ENCODE measurements at places on chromosomes 16 and 17.

- no peak for DNase-seq
These were observed 13.9 kb downstream of the EIF4A3 start for GRCh38 chr17:80132906-80133625.

DNA sequence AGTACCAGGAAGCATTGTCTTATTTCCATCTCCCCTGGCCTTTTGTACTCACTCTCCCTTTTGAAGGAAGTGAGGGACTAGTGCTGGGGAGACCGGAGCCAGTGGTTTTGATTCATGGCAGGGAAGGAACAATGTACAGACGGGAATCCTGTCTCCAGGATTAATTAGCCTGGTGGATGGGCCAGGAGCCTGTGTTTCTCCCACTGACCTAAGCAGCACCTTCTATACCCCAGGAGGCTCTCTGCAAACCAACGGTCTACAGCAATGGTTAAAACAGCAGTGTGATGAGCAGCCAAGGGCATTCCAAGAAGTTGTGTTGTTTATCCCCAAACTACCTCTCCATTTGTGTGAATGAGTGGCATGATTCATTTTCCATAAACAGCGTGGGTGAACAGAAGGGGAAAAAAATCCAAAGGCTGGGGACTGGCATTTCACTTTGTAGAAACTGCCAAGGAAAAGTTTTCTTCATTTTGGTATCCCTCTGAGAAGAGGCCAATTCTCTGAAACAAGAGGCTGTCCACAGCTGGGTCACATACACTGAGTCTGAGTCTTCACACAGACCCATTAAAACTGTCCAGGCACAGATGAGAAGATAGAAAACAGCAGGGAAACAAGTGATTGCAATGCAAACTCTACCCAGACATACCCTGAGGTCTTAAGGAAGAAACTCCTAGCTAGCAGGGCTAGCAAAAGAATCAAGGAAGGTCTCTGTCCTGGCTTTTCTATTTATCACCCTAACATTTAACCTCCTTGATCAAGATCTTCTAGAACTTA, 18.1 kb downstream of the ANKFN1 start:
- DNase-seq: no peak

GRCh38 chr17:39194089-39194984, 3.1 kb downstream of the CACNB1 start:
- no peak for DNase-seq

GRCh38 chr16:17222871-17223401, 247.8 kb downstream of the XYLT1 start:
- DNase-seq: no peak

DNA sequence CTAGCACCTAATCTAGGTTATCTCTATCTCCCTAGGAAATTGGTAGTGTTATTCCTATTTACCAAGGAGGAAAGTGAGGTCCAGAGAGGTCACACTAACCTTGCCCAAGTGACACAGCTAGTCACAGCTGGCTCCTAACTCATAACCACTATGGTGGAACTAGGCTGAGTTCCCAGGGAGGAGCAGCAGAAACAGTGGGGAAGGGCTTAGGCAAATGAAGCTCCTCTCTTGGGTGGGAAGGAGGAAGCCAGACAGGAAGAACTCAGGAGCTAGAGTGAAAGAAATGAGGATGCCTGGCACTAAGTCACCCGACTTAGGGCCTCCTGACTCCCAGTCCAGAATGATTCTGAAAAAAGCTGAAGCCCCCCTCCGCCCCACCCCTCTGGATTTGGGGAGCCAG, 34.5 kb downstream of the PSME3IP1 start:
- no peak for DNase-seq

Measured in GM13977 (cell line).